ENCODE measurements at places on chromosomes 6 and 20.

- no peak for DNase-seq
Measured at GRCh38 chr20:60255415-60255814, 297.2 kb downstream of the CDH26 start.

DNA sequence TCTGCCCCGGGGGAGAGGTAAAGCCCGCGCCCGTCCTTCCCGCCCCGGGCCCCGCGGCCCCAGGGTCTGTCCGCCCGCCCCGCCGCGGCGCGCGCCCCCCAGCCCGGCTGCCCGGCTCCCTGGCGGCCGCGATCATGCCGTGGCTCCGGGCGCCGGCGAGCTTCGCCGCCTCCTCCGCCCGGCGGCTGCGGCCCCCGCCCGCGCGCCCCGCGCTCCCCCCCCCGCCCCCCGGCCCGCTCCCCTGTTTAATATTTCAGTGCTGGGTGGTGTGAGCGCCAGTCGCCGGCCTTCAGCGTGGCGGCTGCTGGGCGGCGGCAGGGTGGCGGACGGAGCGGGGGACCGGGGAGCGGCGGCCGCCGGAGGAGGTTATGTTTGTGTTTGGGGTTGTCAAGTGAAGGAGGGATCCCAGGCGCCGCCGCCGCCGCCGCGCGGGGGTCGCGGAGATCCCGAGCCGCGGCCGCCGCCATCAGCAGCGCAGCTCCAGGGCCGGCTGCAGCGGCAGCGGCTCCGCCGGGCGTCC lies at the start of gene HIVEP1:
Gene HIVEP1, plus strand, starts transcription at position 275 of the 520 bp plus-strand sequence. CDS start 3,317 bp downstream, outside the sequence.
- DNase-seq = no peak

- DNase-seq = no peak
Measured at GRCh38 chr20:2871661-2872458, 1.4 kb upstream of the PTPRA start.

DNA sequence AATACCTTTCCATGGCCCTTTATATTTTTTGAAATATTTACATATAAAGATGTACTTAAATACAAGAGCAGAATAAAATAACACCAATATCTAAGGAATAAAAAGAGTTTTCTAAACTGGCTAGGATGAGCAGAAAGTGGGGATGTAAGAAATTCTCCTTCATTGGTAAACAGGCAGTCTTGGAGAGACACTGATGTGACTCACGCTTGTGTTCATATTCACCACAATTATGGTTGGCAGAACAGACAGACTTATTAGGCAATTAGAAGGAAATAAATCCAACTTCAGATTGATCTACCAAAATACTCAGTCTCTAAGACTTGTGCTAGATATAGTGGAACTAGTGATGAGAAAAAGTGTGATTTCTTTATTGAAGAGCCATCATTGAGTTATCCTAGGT lies 463.7 kb downstream of the CDC5L start:
- no peak for DNase-seq

GRCh38 chr20:9143926-9144325 lies 75.0 kb downstream of the PLCB4 start:
- DNase-seq = no peak

DNA sequence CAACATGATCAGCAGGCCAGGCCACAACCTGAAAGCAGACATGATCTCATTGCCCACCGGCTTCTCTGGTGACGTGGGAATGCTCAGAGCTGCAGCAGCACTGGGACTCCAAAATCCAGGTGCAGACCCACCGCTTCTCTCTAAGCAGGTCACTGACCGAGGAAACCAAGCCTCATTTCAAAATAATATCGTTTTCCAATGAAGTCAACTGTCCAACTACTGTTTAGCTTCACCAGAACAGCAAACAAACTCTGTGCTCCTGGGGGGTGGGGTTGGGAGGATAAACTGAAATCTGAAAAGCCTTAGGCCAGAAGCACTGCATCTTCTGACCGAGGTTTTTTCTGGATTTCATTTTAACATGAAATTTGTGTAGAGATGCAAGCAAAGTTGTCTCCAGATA lies at the start of gene GPLD1:
Gene GPLD1, minus strand, starts transcription at position 109 of the 400 bp plus-strand sequence. Its CDS starts 67 bp downstream, at position 42.
- no peak for DNase-seq

- DNase-seq = no peak
Measured at GRCh38 chr6:117267054-117267347, 1.6 kb downstream of the VGLL2 start.

DNA sequence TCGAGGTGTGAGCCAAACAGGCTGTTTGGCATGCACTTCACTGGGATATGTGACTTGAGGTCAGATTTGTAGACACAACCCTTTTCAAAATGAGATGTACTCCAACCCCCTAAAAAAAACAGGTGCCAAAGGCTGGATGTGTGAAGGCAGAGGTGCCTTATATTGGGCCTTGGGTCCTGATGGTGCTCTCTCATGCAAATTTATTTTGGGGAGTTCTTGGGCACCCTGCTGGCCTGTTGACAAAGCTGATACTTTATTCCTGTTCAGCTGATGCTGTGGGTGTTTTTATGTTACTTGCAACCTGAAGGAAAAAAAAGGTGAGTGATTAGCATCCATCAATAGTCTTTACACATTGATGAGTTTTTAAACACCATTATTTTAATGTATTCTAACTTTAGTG lies 121.5 kb downstream of the DNAH8 start:
- no peak for DNase-seq

GRCh38 chr20:62547364-62547763 lies 71.6 kb upstream of the GATA5 start:
- DNase-seq = no peak

GRCh38 chr6:84805145-84805544 lies 40.7 kb upstream of the TBX18 start:
- DNase-seq = no peak

GRCh38 chr6:83119742-83120300 lies 52.4 kb downstream of the DOP1A start:
- DNase-seq = no peak

GRCh38 chr6:33418690-33419291 lies 884 bp upstream of the CUTA start:
- DNase-seq = peak; percentile 77

GRCh38 chr20:40326784-40327183 lies 362.3 kb downstream of the MAFB start:
- DNase-seq = no peak

GRCh38 chr20:49167811-49168507 lies 20.2 kb downstream of the STAU1 start:
- no peak for DNase-seq

GRCh38 chr20:10625641-10626040 lies 48.2 kb downstream of the JAG1 start:
- no peak for DNase-seq

- DNase-seq = no peak
Measured at GRCh38 chr6:27025351-27025750, 222.2 kb upstream of the PRSS16 start.

DNA sequence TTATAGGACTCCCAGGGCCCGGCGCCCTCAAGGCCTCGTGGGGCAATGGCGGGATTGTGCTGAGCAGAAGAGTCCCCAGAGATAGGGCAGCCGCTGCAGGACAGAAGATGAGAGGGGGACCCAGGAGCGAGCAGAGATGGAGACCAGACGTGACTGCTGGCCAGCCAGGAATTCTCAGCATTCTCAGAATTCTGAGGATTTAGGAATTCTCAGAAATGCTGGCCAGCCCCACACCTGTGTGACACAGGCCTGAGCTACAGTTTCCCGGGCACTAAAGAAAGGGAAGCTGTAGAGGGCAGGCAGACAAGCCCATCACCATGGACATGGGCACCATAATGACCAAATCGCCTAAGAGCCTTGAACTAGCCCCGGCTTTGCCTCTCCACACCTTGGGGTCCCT lies 186.2 kb upstream of the CDH4 start:
- DNase-seq = no peak

GRCh38 chr6:118353564-118353963 lies 194.5 kb upstream of the PLN start:
- no peak for DNase-seq

GRCh38 chr6:22774129-22774528 lies 204.8 kb downstream of the HDGFL1 start:
- DNase-seq = no peak

GRCh38 chr6:116975600-116975999 lies 98.6 kb downstream of the RFX6 start:
- DNase-seq = no peak

DNA sequence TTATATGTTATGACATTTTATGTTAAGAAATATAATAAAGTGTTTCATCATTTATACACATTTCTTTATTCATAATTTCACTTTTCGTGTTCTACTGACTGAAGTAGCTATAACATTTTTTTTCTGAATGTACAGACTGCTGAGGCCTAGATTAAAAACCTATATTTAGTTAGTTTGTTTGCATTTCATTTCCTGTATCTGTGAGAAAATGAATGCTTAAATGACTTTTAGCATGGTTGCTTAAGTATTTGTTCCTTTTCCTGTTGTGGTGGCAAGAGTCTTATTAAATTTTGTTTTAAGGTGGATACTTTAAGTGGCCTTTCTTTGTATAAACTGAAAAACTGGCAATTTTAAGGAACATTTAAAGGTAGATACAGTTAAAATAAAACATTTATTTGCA lies 779.7 kb upstream of the MAN1A1 start:
- no peak for DNase-seq

DNA sequence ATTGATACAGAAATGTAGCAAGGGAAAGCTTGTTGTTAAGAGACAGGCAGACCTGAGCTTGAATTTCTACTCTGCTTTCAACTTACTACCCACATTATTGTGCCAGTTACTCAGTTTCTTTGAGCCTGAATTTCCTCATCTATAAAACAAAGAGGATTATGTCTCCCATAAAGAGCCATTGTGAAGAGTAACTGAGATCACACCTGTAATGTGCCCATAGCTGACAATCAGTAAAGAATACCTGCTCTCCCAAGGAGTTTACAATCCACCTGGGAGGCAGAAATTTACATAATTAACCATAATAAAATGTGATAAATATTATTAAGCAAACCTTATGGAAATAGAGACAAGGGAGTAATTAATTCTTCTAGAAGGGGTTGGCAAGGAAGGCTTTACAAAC lies 204.9 kb downstream of the EPM2A start:
- no peak for DNase-seq

DNA sequence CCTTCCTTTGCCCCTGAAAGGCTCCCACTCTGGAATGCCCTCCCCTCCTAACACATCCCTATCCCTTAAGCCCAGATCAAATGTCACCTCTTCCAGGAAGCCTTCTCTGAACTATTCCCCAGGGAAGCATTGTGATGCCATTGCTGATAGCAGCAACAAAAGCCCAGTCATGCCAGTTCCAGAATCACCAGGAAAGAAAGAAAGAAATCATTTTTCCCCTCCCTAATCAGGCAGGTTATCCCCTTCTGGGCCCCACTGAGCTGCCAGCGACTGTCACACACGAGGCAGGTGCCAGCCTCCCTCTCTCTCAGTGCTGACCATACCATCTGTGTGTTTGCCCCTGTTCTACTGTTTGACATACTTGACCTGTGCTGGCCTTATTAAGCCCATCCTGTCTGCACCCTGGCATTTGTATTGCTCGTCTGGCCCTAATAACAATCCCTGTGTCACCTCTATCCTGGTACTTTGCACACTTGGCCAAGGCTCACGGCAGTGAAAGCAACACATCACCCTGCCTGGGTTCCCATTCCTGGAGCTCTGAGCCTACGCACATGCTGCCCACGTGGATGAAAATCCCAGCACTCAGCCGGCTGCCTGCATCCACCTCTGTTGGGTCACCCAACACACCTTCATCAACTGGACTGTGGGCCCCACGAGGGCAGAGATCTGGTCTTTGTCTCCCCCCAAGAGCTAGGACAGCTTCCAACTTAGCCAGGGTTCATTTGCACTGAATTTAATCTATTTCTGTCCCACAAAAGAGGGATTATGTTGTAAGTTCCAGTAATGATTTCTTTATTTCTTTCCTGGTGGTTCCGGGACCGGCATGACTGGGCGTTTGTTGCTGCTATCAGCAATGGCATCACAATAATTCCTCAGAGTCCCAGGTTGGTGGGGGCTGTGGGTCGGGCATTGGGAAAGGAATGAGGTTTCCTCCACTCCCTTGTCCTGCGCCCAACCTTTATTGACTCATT lies 5.3 kb upstream of the BPIFB1 start:
- no peak for DNase-seq
